ENCODE measurements at places on chromosomes 5 and 9.

DNA sequence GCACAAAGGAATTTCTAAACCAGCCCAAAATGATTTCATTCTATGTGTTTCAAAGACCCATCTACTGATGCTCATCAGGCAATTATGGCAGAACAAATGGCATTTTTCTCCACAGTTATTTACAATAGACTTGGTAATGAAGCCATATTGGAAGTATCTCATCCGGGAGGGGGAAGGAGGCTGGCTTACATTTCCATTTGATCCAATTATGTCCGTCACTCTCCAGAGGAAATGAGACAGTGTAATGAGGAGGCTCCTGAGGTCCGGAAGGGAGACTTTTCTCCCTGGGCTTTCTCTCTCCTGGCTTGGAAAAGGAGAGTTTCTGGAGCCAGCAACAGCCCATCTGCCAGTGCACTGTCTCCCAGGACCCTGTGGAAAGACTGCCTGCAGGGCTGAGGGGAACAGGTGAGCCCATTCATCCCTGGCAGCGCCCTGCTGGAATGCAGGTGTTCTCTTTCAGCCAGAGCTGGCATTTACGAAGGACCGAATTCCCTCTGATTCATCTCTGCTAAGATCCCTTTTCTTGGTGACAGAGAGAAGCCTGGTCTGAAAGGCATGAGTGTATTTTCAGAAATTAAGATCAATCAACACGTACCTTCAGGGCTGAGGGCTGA lies 54.9 kb upstream of the SAP30L start:
- DNase-seq = no peak

- DNase-seq = no peak
Observed at GRCh38 chr5:74136276-74136825, 504.2 kb downstream of the ENC1 start.

GRCh38 chr5:93911609-93912008 lies 170.2 kb upstream of the POU5F2 start:
- no peak for DNase-seq

DNA sequence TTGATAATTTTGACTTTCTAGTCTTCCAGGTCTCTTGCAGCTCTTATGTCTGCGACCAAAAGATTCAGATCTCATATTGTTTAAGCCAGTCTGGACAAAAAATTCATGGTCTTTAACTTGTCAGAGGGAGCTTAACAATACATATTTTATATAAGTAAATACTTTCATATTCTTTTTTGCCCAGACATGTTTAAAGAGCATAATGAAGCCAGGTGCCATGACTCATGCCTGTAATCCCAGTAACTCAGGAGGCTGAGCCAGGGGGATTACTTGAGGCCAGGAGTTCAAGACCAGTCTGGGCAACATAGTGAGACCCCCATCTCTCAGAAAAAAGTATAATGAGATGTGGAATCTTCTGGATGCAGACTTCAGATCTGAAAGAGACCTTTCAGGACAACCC lies 69.8 kb downstream of the JMY start:
- DNase-seq = no peak
